ENCODE measurements at places on chromosomes 13 and 19.

- no peak for DNase-seq
Observed at GRCh38 chr19:7078008-7078407, 8.5 kb downstream of the ZNF557 start.

DNA sequence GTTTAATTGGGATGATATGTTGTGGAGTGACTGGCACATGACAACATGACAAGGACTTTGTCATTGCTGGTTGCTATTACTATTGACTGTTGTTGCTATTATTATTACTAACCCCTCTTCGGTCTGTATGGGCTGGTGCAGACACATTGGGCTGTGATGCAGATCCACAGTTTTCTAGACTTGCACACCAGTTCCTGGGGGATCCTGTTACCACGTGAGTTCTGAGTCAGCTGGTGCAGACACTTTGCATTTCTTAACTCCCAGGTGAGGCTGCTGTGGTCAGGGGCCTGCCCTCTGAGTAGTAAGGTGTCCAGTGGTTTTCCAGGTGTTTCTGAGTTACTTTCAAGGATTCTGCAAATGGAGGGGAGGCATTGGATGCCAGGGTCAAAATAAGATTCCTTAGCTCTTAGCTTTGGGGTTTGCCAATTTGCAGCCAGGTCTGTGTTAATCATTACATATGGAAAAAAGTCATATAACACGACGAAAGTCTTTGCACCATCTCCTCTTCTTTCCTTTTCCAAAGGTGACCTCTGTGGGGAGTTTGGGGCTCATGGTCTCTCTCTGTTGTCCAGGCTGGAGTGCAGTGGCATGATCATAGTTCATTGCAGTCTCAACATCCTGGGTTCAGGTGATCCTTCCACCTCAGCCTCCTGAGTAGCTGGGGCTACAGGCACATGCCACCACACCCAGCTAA is 19.3 kb downstream of the BICRA start:
- peak; percentile 4 for DNase-seq

GRCh38 chr19:42529248-42529764 is 1.0 kb upstream of the CEACAM1 start:
- DNase-seq: peak; percentile 70

DNA sequence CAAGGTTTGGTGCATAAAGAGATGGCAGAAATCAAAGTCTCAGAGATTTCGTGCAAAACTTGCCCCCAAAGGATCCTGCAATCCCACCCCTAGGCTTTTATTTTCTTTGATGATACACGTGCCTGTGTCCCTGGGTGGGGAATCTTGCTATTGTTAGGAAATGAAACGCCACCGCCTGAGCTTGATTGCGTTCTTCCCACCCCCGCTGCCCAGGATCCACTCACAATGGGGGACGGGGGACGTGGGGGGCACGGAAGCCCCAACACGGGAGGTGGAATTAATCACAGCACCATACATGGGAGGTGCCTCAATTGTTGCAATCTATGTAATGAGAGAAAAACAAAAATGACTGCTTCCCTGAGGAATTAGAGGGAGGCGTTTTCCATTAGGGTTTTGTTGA is 39.6 kb downstream of the ZNRF4 start:
- DNase-seq: no peak

DNA sequence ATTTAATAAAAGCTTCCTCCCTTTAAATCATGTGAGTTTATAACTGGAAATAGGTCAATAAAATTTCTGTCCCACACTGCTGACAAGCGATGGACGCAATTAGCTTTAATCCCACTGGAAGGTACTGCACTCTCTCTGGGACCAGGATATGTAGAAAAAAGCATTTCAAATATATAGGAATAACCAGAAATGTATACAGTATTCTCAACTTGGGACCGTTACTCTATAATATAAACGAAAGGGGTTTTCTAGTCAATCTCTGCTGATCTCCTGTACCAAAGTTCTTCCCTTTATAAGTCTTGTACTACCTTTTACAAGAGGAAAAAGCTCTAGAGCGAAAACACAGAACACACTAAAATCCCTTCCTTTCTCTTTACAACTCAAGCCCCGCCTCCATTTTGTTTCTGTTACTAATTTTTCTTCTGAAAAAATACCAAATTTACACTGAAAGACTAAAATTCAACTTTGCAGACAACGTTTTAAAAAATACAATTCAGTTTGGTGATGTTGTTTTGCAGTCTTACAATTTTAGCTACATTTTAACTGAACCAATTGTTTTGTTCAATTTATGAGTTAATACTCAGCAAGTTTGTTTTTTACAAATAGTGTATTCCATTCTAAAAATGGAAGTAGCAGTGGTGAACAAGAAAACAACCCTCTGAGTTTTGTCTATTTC is 1.7 kb upstream of the USPL1 start:
- DNase-seq: no peak

DNA sequence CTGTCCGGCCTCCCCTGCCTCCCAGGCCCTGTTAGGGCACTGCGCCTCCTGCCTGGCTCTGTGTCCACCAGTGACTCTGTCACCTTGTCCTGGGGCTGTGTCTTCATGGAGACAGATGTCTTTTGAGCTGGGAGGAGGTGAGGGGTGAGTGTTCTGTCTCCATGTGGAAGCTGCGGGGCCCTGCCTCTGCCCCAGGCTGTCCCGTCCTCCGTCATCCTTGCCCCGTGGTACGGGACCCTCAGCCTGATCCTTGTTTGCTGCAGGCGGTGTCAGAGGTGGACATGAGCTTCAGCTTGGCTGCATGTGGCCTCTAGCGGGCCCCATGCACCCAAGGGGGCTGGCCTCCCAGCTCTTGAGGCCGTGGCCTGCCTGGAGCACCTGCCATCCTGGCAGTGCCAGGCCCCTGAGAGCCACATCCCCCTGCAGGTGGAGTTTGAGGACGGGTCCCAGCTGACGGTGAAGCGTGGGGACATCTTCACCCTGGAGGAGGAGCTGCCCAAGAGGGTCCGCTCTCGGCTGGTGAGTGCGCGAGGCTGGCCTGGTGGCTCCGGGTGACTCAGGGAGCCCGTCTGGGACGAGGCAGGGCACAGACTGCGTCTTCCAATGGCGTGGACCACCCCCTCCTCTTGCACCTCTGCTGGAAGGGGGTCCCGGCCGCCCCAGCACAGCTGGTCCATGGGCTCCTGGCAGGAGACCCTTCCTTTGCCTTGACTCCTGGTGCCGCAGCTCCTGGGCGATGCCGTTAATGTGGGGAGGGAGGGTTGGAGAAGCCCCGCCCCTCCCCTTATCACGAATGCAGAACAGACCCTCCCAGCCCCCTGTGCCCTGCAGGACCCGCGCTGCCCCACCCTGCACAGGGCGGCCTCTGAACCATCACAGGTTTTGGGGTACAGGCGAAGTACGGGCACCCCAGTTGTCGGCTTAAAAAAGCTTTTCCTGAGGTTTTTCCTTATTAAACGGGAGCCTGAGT is 181.3 kb downstream of the KDM4B start:
- DNase-seq: peak; percentile 68

- peak; percentile 67 for DNase-seq
Observed at GRCh38 chr19:7904074-7905020, 670 bp downstream of the MAP2K7 start.

DNA sequence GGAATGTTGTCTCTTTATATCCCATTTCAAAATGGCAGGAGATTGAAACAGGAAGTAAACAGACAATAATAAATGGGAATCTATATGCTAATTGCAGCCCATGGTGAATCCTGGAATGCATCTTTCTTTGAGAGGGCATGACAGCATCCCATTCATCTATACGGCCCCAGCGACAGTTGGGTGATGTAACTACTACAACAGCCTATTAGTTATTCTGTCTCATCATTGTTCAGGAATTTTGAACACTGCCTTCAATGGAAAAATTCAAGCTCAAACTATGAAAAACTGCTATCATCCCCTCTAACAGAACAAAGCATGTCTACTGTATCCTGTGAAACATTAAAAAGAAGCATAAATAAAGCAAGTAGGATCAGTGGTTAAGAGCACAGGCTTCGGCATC is 262.1 kb downstream of the DCT start:
- no peak for DNase-seq

DNA sequence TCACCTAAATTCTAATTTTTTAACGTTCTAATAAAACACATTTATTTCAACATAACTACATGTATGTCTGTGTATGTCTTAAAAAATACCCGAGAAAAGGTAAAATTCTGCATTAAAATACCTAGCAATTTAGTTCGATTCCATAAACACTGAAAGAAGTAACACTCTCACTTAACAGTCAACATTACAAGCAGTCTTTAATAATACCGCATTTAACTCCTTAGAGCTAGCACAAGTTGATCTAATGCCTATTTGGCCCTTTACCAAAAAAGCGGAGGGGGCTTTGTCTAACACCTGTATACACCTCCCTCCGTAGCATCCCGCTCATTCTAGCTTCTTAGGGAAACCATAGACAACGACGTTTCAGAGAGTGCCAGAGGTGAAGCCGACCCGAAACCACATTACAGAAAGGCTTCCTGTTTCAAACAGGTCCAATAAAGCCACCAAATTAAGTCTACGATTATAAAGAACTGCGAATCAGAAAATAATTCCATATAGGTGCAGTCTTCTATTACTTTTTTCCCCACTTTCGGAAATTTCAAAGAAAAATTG is 1.2 kb downstream of the SPART start:
- peak; percentile 34 for DNase-seq

GRCh38 chr13:35720290-35720689 is 243.8 kb upstream of the MAB21L1 start:
- no peak for DNase-seq

DNA sequence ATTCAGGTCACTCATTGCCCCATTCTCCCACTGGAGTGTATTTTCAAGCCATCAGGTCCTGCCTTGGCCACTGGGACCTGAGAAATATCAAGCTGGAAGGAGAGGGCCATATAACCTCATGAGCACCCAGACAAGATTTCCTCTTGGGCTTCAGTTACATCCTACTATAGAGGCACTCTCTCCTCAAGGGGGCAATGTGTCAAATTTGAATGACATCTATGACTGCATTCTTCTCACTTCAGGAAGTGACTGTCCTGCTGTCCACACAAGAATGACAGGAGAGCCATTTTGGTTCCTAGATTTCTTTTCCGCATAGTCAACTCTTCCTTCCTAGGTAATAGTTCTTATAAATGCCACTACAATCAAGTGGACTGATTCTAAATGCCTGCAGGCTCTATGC is 416.2 kb downstream of the DIAPH3 start:
- no peak for DNase-seq

GRCh38 chr13:109545931-109546330 is 240.5 kb downstream of the IRS2 start:
- DNase-seq: no peak

- DNase-seq: no peak
Observed at GRCh38 chr13:73722120-73722519, 412.1 kb downstream of the KLF12 start.

- no peak for DNase-seq
Observed at GRCh38 chr13:99980824-99981734, 505 bp upstream of the ZIC2 start.

GRCh38 chr19:54506079-54506478 is 3.4 kb downstream of the LAIR2 start:
- DNase-seq: no peak

GRCh38 chr19:4714016-4714415 is 9.6 kb downstream of the DPP9 start:
- no peak for DNase-seq

- DNase-seq: no peak
Observed at GRCh38 chr19:35729021-35729420, 11.2 kb downstream of the KMT2B start.

GRCh38 chr13:42056583-42056982 is 8.1 kb downstream of the DGKH start:
- no peak for DNase-seq

DNA sequence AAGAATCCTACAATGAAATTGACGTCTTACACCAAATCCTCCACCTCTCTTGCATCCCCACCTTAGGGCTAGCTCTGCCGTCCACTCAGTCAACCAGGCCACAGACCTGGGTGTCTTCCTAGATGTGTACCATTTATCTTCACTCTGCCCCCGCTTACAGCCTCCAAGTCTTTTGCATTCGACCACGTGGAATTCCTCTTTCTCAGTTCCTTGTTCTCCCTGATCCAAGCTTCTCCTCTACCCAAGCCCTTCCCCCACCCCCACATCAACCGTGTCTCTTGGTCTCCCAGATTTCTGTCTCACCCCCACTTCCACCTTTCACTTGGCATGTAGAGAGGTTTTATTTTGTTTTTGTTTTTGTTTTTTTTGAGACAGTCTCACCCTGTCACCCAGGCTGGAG is 1.2 kb upstream of the DMWD start:
- no peak for DNase-seq

- DNase-seq: no peak
Observed at GRCh38 chr19:1854039-1854541, 5.8 kb upstream of the REXO1 start.

GRCh38 chr13:23956106-23956505 is 58.8 kb upstream of the C1QTNF9B start:
- no peak for DNase-seq

DNA sequence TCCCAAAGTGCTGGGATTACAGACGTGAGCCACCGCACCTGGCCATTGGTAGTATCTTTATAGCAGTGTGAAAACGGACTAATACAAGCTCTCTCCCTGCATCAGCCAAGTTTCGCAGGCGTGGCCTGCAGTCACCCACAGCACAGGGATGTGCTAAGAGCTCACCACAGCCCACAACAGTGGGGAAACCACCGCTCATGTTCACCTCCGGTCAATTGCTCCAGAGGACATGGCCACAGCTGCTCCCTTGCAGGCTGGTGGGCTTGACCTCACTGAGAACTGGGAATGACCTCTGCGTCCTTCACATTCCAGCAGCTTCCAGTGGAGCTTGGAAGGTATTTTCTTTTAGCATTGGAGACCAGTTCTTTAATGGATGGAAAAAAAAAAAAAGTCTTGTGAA is 156.4 kb downstream of the KCTD15 start:
- no peak for DNase-seq

GRCh38 chr19:1276628-1277022 is 1.3 kb downstream of the FAM174C start:
- DNase-seq: no peak

GRCh38 chr13:100069278-100069677 is 19.6 kb upstream of the PCCA start:
- peak; percentile 48 for DNase-seq

GRCh38 chr13:70405266-70405665 is 297.0 kb upstream of the KLHL1 start:
- DNase-seq: no peak

- DNase-seq: peak; percentile 37
Observed at GRCh38 chr13:99432609-99433542, 68.4 kb upstream of the TM9SF2 start.

DNA sequence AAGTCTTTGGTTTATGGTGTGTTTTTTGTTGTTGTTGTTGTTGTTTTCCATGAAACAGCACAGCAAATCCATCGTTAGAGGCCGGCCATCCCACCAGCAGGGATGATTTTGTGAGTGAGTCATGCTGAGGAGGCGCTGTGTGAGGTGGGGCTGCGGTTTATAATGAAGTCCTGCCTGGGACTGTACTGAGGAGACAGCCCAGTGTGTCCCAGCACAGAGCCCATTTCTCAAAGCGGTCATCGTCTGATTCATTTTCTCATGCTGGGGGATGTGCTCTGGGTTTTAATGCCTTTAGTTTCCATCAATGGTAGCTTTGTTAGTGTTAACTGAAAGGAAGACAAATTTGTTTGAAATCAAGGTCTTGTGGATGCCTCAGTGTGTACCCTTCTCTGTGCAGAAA is 129.3 kb upstream of the SERP2 start:
- DNase-seq: no peak

GRCh38 chr13:109784590-109785140 is 1.7 kb downstream of the IRS2 start:
- peak; percentile 97 for DNase-seq
